ENCODE measurements at places on chromosomes 4 and X.

- no peak for DNase-seq
Observed at GRCh38 chr4:186829740-186830449, 106.2 kb upstream of the FAT1 start.

DNA sequence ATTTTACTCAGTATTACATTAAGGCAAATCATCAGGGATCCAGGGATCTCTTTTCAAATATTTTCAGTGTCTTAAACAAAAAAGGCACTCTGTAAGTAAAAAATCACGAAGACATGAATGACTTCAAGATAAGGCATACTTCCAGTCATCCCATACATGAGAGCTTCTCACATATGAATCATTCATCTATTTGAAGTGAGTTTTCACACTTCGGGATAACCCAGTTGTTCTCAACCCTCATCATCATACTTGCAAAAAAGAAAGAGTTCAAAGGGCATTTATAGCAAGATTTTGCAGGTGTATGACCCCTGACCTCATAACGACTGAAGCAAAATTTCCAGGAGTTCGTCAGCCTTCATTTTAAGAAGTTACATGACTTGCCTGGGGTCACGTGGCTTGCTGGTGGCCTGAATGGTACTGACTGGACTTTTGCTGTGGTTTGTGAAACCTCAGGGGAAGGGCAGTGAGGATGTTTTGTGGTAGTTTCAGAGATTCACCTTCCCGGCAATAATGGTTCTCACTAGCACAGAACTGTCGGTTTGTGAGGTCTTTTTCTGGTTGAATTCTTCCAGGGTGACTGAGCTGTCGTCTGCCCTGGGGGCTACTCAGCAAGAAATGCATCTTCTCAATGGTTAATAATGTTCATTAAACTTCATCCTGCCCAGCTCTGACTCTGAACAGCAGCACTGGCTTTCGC, 115.8 kb upstream of the SHISA3 start:
- DNase-seq, result no peak

DNA sequence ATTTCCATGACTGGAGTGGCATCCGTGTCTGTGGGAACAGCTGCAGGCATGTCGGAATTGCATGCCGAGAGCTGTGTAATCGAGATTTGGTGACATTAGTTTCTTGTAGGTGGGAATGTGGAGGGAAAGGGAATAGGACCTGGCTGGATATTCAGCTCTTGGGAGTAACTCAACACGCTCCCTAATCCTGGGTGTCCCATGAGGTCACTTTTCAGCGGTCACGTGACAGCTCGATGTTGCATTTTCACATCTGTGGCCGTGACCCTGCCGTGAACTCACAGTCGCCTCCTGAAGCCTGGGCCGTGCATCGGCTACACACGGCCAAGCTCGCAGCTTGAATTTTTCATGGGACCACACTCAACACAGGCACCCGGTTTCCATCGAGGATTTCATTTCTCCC, 25.8 kb upstream of the PSAPL1 start:
- no peak for DNase-seq

DNA sequence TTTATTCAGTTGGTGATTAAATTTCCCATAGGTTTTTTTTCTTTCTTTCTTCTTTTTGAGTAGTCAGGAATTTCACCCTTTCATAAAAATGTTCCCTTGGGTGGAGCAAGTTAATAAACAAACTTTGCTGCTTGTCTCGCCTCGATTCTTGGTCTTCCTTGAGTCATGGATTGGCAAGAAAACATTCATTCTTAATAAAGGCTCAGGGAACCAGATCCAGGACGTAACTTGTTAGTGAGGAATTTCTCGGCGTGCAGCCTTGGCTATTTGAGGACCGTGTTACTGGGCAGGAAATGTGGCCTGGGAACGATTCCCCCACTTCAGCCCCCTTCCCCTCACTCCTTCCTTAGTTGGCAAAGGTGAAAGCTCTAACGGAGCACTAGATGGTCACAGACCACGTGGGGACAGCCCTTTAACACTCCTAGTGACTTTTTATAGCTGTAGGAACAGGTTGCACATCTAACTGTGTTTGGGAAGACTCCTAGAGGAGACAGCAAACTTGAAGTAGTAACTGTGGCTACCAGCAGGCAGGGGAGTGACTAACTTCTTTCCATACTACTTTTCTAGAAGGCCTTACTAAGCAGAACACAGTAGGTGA, 106.8 kb downstream of the UCHL1 start:
- no peak for DNase-seq

- DNase-seq, result no peak
Observed at GRCh38 chr4:109037026-109037425, 265.4 kb downstream of the COL25A1 start.

- DNase-seq, result no peak
Observed at GRCh38 chr4:82733636-82734035, 65.0 kb downstream of the SCD5 start.

GRCh38 chr4:84938316-84938715, 28.2 kb downstream of the WDFY3 start:
- no peak for DNase-seq

DNA sequence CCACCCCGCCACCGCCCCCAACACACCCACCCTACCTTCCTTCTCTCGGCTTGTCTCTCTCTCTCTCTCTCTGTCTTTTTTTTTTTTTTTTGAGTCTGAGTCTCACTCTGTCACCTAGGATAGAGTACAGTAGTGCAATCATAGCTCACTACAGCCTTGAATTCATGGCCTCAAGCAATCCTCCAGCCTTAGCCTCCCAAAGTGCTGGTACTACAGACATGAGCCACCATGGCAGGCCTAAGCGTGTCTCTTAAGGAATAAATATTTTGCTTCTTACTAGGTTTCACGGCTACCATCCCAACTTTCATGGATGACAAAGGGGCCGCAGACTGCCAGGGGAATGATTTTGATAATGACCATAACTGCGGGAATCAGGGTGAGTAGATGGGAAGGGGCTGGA, 55.8 kb downstream of the SSX7 start:
- no peak for DNase-seq

DNA sequence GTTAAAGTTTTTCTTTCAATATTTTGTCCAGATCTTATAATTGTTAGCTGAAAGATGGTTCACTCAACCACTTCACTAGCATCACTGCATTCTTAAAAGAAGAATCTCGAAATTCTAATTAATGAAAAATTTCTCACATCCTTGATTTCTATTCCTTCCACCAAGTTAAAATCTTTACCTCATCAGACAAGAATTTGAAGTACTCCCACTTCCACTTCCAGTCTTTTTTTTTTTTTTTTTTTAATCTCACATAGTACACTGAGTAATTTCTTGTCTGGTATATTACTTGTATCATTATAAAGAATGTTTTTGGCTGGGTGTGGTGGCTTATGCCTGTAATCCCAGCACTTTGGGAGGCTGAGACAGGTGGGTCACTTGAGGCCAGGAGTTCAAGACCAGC, 73.2 kb downstream of the FBXW7 start:
- DNase-seq, result no peak

- DNase-seq, result no peak
Observed at GRCh38 chr4:3411676-3412075, 30.1 kb upstream of the HGFAC start.

DNA sequence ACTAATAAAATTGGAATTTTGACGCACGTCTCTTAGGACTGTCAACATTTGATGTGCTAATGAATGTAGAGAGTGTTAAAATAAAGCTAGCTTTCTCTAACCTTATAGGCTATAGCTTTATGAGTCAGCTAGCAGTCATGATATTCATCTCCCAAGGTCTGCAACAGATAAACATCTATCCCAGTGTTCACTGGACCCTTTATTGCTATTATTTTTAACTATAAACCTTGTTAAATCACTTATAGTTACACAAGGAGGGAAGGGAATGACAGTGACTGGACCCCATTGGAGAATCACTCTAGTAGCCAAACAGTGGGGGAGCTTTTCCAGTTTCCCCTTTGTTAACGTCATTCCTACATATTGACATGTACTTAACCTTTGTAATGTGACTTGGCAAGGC, 67.9 kb upstream of the SHISA3 start:
- DNase-seq, result no peak

- DNase-seq, result no peak
Observed at GRCh38 chr4:176883108-176883550, 90.4 kb upstream of the VEGFC start.

GRCh38 chr4:102869569-102870197, 891 bp downstream of the CISD2 start:
- DNase-seq, result no peak

- no peak for DNase-seq
Observed at GRCh38 chrX:24184018-24184417, 34.5 kb downstream of the ZFX start.

DNA sequence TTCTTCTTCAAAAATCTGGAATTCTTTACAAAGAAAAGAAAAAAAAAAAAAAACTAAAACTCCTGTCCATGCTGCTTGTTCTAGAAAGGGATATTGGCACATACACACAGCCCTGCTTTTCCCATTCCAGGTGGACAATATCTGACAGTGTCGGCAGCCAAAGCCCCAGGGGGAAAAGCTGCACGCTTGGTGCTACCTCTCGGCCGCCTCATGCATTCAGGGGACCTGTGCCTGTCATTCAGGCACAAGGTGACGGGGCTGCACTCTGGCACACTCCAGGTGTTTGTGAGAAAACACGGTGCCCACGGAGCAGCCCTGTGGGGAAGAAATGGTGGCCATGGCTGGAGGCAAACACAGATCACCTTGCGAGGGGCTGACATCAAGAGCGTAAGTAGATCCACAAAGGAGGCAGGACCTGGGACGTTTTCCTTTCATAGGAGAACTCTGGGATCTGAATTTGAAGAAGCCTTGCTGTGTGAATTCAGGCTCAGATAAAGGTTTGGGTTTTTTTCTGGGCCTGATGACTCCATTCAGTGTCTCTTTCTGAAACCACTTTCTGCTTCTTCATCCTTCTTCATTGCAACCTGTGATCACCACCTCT, 71.9 kb downstream of the NPNT start:
- no peak for DNase-seq

DNA sequence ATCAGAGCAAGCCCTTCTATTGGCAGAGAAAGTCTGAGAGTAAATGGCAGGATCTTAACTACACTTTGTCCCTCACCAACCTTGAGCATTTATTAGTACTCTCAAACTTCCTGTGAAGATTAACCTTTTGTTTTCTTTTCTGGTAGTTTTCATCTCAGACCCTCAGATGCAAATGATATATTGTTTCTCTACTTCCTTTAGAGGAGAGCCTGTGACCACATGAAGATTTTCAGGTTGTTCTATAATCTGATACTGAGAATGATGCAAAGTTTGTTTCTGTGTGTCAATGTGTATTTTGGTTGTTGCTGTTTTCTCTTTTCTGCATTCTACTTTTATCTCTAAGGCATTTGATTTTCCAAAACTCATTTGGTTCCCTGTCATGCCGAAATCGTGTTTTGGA, 165.8 kb upstream of the CYSLTR1 start:
- DNase-seq, result no peak

DNA sequence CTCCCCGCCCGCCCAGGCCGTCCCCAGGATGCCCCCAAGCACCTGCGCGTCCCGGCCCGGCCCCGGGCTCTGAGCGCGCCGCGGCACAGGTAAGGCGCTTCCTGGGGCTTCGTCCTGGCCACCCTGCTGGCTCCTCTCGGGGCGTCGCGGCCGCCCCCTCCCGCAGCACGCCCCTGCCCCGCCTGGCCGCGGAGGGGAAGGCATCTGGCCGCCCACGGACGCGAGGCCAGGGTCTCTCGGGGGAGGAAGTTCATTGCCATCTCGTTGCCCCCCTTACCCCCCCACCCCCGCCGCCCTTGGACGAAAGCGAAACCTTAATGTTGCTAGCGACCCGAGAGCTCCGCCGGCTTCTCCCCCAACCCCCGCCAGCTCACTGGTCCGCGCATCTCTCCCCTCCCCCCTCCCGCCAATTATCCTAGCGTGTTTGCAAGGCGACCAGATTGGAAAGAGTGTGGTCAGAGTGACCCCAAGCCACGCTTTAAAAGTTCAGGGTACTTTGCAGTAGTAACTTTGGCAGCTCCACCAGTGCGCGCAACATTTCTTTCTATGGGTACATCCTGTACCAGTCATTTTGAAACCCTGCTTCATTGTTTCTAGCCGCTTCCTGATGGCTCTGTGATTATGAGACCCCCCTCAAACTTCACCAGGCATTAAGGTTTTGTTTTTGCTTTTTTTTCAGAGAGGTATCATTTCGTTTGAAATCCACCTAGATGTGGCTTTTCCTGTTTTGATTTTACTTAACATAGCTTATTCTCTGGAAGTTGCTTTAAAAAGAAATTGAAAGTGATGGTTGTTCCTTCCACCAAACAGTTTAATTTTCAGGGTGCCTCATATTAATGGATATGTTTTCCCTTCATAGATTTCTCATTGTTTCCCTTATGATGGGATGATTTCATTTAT, 626 bp downstream of the TBC1D1 start:
- peak; percentile 40 for DNase-seq

DNA sequence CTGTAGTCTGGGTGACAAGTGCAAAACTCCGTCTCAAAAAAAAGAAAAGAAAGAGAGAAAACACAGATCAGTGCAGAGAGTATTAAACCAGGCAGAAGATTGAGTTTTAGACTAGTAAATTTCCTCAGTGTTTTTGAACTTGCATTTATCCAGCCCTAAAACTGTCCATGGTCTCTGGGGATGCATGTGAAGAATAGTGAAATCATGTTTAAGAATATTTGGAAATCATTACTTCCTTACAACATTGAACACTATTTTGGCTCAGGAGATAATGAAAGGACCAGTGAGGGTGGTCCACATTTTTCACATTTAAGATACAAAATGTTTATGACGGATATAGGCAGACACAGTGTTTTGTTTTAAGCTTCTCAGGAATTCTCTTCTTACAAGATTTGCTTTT, 195.8 kb upstream of the RASGEF1B start:
- DNase-seq, result no peak

DNA sequence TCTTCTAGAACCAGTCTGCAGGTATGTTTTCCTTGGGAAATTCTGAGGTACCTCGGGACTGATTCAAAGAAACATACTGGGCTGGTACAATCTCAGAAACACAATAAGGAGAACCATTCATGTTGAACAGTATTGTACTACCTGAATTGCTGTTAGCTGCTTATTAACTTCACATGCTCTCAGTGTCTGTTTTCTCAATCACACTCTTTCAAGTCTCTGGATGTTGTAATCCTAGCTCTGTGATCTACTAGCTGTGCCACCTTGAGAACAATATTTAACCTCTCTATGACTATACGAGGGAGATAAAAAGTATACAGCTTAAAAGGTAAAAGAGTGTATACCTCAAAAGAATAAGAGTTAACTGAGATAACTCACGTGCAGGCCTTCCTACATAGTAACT, 10.3 kb downstream of the CCDC158 start:
- DNase-seq, result no peak

- DNase-seq, result no peak
Observed at GRCh38 chrX:25534091-25534490, 518.3 kb upstream of the ARX start.

- no peak for DNase-seq
Observed at GRCh38 chr4:92304606-92305005, 840 bp downstream of the GRID2 start.

DNA sequence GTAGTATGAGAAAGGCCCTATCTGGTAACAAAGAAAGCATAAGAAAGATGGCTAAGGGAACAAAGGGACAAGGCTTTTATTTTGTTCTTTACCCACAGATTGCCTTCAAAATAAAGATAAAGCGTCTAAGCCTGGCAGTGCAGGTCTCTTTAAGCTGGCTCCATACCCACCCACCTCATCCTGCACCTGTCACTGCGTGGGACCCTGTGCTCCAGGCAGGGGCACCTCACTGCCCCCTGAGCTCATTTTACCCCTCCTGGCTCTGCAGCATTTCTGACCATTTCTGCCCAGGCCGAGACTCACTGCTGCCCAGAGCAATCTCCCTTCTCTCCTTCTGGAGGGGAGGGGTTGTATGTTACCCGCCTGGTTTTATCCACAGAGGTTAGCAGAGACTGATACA, 1.7 kb upstream of the CYP4V2 start:
- DNase-seq, result no peak

Data from activated T-cell treated with anti-CD3 and anti-CD28 coated beads for 1 hour (primary cell).